ENCODE measurements at places on chromosomes 2 and 18.
A peak's percentile ranks its signal among the peaks of the same experiment; 100 is the strongest.

DNA sequence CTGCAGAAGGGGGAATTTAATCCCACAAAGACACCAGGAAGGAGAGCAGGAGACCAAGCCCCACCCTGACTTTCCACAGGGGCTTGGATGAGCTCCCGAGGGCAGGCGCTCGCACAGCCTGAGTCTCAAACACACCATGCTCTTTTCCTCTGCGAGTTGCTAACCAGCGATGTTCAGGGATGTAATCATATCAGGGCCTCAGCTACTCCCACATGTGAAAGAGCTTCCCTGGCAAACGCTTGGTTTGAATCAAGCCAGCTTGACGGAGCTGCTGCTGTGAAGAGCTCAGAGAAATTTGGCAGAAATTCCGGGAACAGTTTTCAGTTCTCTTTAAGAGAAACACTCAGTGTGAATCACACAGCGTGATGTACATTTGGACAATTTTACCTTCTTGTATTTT is 385.8 kb downstream of the GALR1 start:
- no peak for DNase-seq

DNA sequence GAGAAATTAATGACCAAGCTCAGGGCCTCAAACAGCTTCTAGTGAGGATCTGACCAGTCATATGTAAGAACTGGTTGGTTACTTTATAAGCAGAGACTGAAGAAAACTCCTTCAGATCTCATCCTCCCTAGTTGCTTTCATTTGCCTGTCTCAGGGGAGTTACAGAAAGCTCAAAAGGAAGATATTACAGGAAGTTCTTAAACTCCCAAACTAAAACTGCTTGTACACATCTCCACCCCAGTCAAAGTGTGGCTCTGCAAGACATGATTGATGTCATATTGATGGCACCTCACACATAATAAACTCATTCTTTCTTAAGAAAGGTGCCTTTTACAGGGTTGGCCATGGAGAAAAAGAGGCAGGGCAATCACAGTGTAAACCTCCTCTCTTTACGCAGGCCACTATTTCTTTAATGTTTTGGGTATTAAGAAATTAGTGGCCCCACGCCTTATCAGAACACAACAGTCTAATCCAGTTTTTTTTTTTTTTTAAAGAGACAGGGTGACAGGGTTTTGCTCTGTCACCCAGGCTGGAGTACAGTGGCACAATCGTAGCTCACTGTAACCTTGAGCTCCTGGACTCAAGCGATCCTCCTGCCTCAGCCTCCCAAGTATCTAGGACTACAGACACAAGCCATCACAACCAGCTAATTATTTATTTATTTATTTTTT is 62.6 kb upstream of the STK17B start:
- peak; percentile 22 for DNase-seq

GRCh38 chr2:172647439-172647838 is 88.2 kb upstream of the RAPGEF4 start:
- peak; percentile 78 for DNase-seq

DNA sequence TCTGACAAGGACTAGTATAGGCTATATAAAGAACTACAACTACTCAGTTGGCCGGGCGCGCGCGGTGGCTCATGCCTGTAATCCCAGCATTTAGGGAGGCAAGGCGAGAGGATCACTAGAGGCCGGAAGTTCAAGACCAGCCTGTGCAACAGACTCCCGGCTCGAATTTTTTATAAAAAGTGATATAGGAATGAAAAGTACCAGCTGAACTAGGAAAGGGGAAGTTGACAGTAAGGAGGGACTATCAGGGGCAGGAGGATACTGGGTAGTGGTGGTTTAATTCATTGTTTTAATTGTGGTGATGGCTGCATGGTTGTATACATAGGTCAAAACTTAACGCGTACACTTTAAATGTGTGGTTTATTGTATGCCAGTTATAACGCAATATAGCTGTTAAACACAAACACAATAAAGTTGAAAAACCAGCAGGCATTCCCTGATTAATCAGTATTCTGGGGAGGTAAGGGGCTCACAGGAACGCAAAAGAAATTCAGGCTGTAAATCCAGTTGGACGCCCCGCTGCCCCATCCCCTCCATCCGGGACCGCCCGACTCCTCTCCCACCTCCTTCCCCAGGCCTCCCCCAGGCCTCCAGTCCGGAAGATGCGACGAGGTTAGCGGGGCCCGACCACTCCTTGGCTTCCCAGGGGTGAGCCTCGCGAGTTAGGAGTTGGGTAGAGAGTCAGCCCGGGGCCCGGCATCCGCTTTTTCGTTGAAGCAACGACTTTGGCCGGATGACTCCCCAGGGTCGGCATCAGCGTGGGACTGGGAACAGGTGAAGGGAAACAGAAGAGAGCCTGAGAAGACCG is 746 bp upstream of the POLR1B start:
- peak; percentile 70 for DNase-seq

- DNase-seq, result peak; percentile 46
Observed at GRCh38 chr2:120029672-120030640, 17.1 kb downstream of the EPB41L5 start.

DNA sequence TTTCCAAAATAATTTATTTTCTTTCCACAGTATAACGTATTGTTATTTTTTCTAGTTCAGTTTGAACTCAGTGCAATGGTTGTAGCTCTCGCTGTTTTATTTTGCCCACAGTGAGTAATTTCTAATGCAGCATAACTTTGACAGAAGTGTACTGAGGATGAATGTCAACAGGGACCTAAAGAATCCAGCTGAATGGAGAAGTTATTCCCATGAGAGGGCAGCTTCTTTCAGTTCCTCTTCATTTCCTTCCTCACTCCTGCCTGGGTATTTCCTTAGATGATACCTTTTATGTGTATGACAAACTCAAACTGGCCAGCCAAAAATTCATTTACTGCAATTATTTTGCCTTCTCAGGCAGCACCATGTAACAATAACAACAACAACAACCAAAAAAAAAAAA is 1223.1 kb upstream of the ZEB2 start:
- peak; percentile 30 for DNase-seq

GRCh38 chr2:231250698-231251097 is 52.3 kb downstream of the ARMC9 start:
- DNase-seq, result no peak

- DNase-seq, result peak; percentile 45
Observed at GRCh38 chr18:21826196-21826595, 85.6 kb downstream of the MIB1 start.

GRCh38 chr2:119282996-119283511 is 59.4 kb downstream of the STEAP3 start:
- no peak for DNase-seq

DNA sequence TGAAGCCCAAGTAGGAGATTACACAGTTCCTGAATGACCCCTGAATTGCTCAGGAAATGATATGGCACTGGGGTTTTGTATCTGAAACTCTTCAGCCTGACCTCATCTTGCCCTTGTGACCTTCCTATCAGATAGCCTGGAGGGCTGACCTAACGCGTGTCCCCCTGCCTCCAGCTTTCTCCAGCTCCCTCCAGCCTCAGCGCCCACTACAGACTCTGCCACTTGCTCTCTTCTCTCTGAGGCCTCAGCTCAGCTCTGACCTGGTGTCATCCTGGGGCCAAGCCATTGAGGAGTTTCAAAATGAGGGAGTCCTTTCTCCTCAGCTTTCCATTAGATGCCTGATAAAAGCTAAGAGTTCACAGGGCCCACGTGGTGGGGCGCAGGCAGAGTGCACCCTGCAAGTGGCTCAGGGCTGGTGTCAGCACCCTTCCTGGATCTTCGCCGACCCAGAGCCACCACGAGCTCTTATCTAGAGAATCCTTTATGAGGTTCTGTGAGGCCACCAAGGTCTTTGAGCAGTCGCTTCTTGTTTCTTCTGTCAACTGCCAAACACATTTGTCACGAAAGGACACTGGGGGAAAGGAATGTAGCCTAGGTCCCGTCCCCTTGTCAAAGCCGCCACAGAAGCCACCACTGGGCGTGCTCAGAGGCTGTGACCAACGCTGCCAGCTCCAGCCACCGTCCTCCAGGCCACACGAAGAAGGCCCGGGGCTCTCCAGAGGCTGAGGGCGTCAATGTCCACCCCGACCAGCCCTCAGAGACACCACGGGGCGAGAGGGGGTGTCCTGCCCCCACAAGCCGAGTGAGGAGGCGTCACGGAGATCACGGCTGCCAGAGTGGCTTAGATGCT is 131.3 kb upstream of the GPC1 start:
- no peak for DNase-seq

GRCh38 chr2:46980786-46981573 is 65.4 kb upstream of the MCFD2 start:
- no peak for DNase-seq

DNA sequence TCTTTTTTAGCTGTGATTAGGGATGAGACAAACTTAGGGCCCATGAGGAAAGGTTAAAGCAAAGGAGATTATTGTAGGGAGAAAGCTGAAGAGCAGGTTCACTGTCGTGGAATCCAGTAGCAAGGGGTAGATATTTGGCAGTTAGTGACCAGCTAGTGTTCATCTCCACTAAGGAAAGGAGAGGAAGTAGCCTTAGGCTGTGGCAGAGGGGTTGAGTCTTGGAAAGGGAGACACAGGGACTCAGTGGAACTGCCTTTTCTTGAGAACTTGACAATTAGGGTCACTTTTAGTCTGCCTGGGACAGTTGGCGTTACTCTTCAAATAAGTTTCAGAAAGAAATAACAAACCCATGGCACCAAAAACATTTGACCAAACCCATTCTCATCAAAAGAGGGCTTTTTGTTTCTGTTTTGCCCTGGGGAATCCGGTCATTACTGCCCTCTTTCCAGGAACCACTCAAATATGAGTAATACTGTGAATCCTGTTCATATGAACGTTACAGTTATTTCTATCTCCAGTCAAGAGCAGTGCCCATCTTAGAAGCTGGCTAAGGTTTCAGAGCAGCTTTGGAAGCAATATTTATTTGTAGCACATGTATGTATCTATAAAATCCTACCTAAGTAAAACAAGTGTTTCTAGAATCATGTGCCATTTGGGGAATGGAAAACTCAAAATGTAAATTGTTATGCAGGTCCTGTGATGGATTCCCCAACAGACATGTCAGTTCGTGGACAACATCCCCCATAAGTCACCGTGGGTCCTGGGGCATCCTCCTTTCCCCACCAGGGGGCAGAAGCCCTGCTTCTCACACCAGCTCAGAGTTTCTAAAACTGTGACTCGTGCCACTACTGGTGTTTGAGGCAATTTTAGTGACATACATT is 77.3 kb upstream of the PHLPP1 start:
- DNase-seq, result no peak

- peak; percentile 81 for DNase-seq
Observed at GRCh38 chr2:164898475-164898874, 56.9 kb downstream of the SLC38A11 start.

DNA sequence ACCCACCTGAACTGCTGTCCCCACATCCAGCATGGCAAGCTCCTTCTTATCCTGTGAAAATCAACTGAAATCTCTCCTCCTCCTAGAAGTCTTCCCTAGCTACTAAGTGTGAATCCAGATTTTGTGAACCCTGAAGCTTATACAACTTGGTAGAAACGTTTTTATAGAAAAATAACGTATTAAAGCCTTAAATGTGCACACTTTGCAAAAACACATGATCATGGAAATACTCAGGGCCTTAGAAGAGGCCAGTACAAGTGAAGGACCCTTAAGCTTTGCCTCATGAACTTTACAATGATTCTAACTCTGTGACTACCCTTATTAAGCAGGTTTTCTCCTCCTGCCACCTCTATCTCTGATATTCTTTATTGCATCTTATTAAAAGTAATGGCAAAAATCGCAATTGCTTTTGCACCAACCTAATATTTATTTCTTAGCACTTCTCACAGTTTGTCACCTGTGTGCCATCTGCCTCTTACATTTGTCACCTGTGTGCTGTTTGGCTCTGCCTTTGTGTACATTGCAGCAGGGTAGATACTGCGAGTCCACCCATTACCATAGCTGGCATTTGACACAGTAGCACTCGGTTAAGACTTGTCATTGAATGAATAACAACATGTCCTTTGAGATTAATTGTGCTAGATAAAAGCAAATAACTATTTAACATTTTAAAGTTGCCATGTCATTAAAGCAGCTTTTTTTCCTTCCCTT is 42.2 kb downstream of the FRZB start:
- no peak for DNase-seq

- no peak for DNase-seq
Observed at GRCh38 chr2:37753758-37754157, 82.3 kb upstream of the CDC42EP3 start.

- no peak for DNase-seq
Observed at GRCh38 chr2:239216614-239217273, 184.1 kb downstream of the HDAC4 start.

DNA sequence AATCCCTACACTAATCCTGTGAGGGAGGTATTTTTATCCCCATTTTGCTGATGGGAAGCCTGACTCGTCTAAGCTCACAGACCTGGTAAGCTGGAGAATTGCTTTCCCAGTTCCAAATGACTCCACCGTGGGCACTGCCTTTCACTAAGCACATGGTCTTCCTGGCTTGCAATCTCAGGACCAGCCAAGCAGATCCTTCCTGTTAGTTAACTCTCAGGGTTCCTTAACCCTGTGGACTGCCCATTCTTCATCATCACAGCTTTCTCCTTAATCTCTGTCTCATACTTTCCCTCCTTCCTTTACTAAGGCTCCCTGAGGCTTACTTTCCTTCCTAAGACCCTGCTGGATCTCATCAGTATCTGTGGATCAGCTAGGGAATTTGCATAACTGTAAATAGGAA is 122.2 kb upstream of the ZEB2 start:
- no peak for DNase-seq

DNA sequence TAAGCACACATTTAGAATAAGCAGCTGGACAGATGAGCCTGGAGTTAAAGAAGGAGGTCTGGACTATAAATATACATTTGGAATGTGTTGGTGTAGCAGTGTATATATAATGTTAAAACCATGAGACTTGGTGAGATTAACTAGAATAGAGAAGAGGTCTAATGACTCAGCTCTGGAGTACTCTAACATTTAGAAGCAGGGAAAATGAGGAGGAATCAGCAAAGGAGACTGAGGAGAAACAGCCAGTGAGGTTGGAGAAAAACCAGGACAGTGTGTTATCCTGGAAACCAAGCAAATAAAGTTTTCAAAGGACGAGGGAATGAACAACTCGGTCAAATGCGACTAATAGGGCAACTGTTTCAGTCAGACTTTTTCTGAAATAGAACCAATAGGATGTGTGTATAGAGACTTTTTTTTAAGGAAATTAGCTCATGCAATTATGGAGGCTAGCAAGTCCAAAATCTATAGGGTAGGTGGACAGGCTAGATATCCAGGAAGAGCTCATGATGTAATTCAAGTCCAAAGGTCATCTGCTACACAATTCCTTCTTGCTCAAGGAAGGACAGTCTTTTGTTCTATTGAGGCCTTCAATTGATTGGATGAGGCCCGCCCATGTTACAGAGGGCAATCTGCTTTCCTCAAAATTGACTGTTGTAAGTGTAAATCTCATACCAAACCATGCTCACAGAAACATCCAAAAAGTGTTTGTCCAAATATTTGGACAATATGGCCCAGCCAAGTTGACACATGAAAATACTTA is 10.8 kb upstream of the SESTD1 start:
- DNase-seq, result peak; percentile 38

DNA sequence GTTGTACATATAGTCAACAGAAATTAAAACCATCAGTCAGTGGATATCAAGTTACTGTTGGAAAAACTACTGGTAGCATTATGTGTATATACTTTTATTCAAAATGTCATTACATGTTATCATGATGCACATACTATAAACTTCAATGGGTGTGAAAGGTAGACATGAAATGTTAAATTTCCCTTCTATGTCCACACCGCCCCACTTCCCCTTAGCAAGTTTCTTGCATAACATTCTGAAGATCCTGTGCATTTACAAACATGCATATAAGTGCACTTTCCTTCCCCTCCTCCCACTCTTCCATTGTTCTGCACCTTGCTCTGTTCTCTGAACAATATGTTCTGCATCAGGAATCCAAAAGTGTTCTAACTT is 16.6 kb upstream of the HK2 start:
- DNase-seq, result no peak

All from fibroblast of skin of right biceps (primary cell).